ENCODE measurements at places on chromosomes 7 and 10. TPM values are rescaled to one million over a fixed set of nuclear protein-coding genes. Genes with fewer than 3 reads are reported as not detected.

R3HCC1L gene
- 9.6 TPM for total RNA-seq

NKX6-2 gene
- total RNA-seq, result not detected

GALNT17 gene
- not detected for total RNA-seq

KLF14 gene
- total RNA-seq, result not detected

HKDC1 gene
- 15.4 TPM for total RNA-seq
